Kidney epithelial cell (primary cell): ENCODE measurements at places on chromosomes 4 and X.

DNA sequence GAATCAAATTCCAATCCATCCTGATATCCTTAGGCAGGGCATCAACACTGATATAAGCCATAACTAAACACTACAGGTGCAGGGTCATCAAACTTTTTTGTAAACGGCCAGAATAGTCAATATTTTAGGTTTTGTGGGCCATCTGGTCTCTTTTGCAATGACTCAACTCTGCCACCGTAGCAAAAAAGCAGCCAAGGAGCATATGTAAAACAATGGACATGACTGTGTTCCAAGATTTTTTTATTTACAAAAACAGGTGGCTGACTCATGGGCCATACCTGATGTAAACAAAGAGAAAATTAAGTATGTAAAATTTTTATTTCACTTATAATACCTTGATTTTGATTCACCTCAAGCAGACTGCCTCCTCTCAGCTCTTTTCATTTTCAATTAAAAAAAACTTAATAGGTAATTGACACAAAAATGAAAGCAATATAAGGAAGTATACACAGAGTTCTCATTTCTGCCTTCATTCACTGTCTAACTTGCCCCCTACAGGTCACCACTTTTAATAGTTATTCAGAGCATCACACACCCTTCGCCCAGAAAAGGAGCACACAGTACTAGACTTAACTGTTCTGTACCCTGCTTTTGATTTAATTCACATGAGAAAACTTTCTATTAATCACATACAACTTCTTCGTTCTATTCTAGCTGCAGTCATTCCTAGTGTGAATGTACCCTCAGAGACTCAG, 35.3 kb upstream of the GPM6B start:
- DNase-seq, result no peak

GRCh38 chr4:89570931-89571330, 263.3 kb upstream of the GPRIN3 start:
- no peak for DNase-seq

GRCh38 chr4:33054161-33054560, 2334.0 kb downstream of the PCDH7 start:
- no peak for DNase-seq

GRCh38 chrX:104270916-104271512, 16.3 kb upstream of the ESX1 start:
- no peak for DNase-seq

GRCh38 chr4:185782523-185782922, 29.5 kb downstream of the SORBS2 start:
- DNase-seq, result no peak

GRCh38 chr4:15996773-15997172, 33.8 kb upstream of the FGFBP2 start:
- no peak for DNase-seq

DNA sequence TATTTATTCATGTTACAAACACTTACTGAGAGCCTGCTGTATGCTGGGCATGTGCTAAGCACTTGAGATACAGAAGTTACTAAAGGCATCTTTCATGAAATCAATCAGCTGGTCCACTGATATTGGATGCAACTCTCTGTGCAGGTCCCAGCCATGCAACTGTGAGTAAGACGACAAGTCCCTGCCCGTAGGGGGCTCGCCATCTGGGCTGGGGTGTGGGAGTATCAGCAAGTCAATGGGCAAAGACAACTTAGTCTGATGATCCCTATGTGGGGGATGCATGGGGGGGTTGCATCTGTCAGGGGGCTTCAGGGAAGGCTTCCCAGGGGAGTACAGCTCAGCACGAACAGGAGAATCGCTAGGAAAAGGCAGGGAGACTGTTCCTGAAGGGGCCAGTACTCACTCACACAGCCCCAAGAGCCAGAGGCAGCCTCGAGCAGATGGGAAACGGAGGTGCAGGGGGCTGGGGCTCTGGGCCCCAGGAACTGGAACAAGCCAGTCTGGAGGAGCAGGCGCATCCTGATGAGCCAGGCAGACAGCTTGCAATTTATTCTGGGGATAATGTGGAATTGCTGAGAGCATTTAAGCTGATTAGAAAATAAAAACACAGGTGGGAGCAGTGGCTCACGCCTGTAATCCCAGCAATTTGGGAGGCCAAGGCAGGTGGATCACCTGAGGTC, 40.2 kb downstream of the CRMP1 start:
- no peak for DNase-seq

- no peak for DNase-seq
Observed at GRCh38 chr4:126582737-126583136, 1050.0 kb upstream of the INTU start.

- no peak for DNase-seq
Observed at GRCh38 chr4:144360146-144360793, 219.8 kb upstream of the GYPA start.

DNA sequence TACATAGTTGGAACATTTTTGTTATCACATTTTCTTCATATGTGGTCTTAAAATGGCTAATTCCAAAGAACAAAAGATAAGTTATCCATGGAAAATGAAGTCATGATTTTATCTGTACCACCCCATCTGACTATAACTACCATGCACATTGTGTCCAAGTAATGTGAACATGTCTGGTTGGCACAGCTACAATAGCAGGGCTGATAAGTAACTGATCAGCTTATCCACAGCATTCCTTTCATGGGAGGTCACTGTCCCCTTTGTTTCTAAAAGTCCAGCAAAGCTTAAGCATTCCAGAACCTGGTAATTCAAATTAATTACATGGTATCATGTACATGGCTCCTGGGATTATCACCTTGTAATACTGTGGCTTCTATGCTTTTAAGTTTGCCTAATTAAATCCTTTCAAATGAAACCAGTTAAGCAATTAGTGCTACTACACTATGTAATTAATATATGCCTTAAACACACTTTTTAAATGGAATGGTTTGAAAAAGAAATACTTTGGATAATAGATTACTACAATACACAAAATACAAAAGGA, 21.1 kb upstream of the SORBS2 start:
- peak; percentile 92 for DNase-seq

DNA sequence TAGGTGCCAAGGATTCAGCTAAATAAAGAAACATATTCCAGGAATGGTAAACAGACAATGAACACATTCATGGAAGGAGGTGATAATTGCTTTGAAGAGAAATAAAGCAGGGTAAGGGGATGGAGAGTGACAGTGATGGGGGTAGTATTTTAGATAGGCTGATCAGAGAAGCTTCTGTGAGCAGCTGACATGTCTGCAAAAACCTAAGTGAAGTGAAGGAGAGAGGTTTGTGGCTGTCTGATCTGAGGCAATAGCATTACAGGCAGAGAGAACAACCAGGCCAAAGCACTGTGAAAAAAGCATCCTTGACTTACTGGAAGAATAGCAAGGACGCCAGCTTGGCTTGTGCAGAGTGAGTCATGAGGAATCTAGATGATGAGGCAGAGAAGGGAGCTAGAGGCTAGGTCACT, 271.9 kb upstream of the GATB start:
- DNase-seq, result no peak

GRCh38 chrX:55867181-55867651, 149.7 kb downstream of the RRAGB start:
- peak; percentile 14 for DNase-seq

GRCh38 chrX:9498236-9498635, 33.4 kb downstream of the TBL1X start:
- no peak for DNase-seq

GRCh38 chrX:24027086-24027485, at the start of gene KLHL15:
Gene KLHL15 (minus strand): TSS chrX:24027186. CDS start chrX:24006693, 20,493 bp downstream.
- no peak for DNase-seq

DNA sequence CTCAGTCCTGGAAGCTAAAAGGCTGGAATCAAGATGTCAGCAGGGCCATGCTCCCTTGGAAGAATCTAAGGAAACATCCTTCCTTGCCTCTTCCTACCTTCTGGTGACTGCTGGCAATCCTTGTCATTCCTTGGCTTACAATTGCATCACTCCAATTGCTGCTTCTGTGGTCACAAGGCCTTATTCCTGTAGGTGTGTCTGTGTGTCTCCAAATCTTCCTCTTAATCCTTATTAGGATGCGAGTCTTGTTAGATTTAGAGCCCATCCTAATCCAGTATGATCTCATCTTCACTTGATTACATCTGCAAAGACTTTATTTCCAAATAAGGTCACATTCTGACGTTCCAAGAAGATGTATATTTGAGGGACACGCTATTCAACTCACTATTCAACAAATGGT, 52.2 kb downstream of the SMIM20 start:
- DNase-seq, result no peak

DNA sequence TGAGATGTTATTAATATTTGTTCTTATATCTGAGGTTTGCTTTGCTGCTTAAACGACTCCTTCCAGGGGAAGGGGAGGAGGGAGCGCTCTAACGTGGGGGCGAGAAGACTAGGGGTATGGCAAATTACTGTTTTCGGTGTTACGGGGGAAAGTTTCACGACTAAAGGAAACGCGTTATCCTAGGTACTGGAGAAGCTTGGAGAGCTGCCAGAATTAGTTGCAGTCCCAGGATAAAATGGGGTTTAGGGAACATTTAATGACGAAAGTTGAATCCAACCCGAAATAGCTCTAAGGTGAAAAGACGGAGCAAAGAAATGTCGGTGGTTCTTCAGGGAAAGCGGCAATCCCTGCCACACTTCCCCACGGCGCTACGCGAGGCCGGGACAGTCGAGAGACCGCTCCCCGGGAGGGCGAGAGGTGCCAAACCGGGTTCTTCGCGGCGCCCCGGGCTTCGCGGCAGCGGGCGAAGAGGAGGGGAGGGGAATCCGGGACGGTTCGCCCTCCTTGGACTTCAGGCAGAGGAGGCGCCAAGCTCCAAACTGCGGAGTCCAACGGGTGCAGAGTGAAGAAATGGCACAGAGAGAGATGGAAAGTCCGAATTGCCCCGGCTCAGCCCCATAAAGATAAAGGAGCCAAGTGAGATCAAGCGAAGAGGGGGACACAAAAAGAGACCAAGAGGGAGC, 724 bp downstream of the THOC2 start:
- DNase-seq, result no peak

DNA sequence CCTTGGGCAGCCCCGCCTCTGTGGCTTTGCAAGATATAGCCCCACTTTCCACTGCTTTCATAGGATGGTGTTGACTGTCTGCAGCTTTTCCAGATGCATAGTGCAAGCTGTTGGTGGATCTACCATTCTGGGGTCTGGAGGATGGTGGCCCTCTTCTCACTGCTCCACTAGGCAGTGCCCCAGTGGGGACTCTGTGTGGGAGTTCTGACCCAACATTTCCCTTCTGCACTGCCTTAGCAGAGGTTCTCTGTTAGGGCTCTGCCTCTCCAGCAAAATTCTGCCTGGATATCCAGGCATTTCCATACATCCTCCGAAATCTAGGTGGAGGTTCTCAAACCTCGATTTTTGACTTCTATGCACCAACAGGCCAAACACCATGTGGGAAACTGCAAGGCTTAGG, 153.7 kb downstream of the TBCK start:
- no peak for DNase-seq

- DNase-seq, result no peak
Observed at GRCh38 chr4:7790999-7791398, 148.7 kb downstream of the AFAP1 start.

DNA sequence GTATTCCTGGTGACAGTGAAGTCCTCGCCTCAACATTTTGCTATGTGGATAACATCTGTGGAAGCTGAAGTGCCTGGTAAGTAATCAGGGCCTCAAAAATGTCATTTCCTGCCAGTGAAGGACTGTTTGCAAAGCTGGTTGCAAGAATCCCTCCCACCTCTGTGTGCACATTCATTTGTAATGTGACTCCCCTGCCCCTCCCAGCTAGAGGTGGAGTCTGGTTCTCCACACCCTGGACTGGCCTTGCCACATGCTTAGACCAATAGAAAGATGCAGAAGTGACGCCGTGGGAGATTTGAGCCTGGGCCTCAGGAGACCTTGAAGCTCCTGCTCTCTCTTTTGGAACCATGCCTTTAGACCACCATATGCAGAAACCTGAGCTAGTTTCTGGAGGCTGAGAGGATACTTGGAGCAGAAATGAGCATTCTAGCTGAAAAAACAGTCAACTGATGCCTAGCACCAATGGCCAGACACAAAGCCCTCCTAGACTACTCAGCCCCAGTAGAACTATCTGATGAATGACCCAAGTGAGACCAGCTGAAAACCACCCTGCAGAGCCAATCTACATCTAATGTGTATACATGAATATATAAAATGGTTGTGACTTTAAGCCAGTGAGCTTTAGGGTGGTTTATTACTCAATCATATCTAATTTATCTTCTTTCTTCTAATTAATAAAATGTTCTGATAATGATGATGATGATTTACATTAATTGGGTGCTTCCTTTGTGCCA, 47.8 kb upstream of the CRMP1 start:
- DNase-seq, result no peak

DNA sequence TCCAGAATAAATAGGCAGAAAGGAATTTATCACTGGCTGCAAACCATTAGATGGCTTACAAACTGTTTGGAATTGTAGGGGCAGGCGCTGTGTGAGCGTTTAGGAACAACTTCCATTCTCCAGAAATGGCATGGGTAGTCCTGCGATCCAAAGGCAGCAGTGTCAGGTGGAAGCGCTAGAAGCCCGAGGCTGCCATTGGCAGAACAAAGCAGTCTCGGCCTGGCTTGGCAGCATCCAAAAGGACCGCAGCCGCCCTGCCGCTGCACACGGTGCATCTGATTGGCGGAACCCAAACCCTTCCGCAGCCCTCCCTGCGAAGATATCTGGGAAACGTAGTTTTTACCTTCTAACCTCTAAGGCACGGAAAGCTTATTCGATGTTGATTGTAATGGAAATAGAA, 23.6 kb upstream of the YTHDC1 start:
- DNase-seq, result no peak

- no peak for DNase-seq
Observed at GRCh38 chr4:8112036-8112576, 46.5 kb downstream of the ABLIM2 start.

- DNase-seq, result no peak
Observed at GRCh38 chrX:111168314-111168713, 72.3 kb downstream of the PAK3 start.

- no peak for DNase-seq
Observed at GRCh38 chr4:76197971-76198410, 15.6 kb downstream of the SCARB2 start.

DNA sequence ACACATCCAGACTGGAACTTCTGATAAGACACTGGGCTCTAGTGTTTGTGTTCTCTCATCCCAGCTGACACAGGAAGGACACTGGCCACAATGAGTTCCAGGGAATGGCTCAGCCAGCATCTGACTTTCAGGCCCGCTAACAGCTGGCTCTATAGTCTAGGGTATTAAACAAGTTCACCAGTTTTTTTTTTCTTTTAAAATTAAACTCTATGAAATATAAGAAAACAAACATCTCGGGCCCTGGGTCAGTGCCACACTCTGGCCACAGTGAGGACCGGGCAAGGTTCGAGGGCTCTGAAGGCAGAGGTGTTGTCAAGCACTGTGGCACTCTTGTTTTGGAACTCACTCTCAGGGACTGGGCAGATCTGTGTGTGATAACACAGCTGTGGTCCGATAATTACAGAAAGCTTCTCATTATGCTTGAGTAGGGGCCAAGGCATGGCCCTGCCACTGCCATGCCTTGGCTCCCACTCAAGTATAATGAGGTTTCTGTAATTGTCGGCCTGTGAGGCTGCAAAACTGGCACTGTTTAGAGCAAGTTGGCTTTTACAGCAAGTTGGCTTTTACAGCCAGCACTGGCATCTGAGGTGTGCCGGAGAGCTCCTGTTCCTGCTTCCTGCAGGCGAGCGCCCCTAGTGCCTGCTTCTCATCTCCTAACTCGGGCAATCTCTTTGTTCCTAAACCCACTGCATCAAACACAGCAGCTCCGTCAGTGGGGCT, 62.8 kb downstream of the PPP1R2C start:
- DNase-seq, result peak; percentile 32

- no peak for DNase-seq
Observed at GRCh38 chrX:56113785-56114436, 118.2 kb upstream of the KLF8 start.

- DNase-seq, result no peak
Observed at GRCh38 chr4:178205826-178206225, 763.6 kb upstream of the AGA start.

- DNase-seq, result no peak
Observed at GRCh38 chr4:5164221-5164912, 113.1 kb downstream of the STK32B start.
